Activated CD8-positive, alpha-beta T cell treated with anti-CD3 and anti-CD28 coated beads, Interleukin-2, amount 10 ng/mL, durations not matched to agents 7 days and 5 days (primary cell): ENCODE measurements at places on chromosomes 13 and 19.
A peak's percentile ranks its signal among the peaks of the same experiment; 100 is the strongest.

DNA sequence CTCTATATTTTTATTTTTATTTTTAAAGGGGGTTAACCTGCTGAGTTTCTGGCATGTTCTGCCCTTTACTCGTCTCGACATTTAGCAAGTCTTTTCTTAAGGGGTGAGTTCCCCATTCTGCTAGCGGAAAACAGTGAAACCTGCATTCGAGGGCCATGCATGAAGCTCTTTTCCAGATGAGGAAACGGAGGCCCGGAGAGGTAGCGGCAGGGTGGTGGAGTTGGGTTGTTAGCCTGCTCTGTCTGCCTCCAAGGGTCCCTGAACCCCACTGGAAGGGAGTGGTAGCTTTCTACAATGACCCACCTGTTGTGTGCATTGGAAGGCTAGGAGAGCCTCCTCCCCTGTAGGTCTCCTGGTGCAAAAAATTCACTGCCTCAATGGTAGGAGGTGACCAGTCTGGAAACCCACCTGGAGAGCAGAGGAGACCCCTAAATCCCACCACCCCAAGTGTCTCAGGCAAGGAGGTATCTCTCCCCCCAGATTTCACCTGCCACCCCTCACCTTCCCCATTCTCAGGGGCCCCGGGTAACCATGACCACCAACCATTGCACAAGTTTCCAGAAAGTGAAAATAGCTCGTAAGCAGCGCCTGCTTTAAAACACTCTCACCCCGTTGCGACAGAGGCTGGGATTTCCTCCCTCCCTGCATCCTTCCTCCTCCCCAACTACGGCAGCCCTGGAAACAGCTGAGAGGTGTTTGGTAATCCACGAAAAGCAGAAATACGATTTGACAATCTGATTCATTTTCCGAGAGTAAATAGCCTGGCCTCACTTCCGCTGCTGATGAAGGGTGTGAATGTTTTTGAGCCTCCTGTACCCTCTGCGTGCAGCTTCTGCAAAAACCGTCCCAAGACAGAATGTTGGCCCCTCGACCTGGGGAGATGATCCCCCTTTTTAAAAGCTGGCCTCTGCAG, 3.5 kb downstream of the KLF2 start:
- peak; percentile 64 for DNase-seq

DNA sequence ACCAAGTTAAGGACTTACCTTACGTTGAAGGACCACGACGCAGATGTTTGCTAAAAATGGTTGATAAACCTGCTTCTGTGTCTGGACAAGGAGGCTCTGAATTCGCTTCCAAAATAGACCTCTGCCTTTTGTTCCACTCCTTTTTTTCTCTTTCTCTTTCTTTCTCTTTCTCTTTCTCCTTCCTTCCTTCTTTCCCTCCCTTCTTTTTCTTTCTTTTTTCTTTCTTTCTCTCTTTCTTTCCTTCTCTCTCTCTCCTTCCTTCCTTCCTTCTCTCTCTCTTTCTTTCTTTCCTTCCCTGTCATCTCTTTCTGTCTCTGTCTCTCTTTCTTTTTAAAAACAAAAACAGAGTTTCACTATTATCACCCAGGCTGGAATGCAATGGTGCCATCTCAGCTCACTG, 290.7 kb downstream of the MYO16 start:
- DNase-seq, result no peak

DNA sequence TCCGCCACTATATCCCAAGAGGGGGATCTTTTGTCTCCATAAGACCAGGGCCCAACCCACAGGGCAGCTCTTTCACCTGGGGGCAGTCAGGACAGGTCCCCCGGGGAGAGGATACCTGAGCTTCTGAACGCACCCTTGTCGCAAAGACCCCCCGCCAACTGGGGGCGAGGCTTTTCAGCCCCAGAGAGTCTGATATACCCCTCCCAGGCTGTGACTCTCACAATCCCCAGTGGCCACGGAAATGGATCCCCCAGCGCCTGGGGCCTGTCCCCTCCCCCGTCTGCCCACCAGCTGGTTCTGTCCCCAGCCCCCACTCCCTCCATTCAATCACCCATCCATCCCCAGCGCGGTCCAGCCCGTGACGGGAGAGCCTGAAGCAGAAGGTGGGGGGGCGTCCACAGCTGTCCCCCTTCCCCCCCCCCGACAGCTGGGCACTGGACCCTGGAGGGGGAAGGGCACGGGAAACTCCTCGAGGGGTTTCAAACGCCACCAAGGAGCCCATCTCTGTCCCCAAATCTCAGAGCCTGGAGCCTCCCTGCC, 823 bp downstream of the DOCK6 start:
- no peak for DNase-seq

GRCh38 chr19:31519908-31520307, 170.7 kb upstream of the TSHZ3 start:
- DNase-seq, result no peak

GRCh38 chr19:46480415-46480814, 9.1 kb upstream of the PNMA8A start:
- DNase-seq, result no peak

DNA sequence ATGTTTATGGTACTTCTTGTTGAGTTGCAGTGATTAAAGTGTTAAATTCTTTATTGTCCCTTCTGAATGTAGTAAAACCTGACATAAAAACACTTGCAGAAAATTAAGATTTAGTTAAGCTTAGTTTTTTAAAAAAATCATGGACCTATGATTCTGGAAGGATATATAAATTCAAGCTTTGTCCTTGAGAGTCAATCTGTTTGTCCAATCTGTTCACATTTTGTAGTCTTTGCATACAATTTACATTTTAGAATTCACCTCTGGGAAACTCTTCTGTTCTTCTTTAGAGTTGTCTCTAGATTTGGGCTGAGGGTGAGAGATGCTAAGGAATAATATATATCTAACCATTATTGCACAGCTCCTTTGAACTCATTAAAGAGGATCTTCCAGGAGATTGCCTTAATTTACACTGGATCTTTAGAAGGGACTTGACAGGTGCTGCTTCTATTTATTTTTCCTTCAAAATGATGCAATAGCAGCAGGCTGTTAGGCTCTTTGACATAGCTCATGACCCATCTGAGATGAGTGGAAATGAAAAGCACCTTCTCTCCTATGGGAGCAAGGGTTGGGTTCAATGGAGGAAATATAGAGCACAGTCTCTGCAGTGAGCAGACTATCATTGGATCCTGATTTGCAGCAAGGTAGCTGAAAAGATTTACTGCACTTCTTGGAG, 433.9 kb downstream of the GPC6 start:
- no peak for DNase-seq

GRCh38 chr19:29450306-29450705, 75.5 kb upstream of the VSTM2B start:
- no peak for DNase-seq

DNA sequence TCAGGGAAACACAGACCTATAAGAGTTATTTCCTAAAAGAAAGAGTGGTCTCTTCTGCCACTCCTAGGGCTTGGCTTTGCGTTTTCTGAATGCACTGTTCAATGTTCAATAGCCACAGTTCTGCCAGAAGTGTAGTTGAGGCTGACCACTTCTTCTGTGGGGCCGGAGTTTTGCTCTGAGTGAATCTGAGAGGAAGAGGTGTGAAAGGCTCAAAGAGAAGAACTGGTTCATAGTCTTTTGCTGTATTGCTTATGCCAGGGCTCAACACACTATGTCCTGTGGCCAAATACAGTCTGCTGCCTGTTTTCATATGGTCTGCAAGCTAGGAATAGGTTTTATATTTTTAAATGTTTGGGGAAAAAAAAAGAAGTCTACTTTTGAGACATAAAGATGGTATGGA, 128.2 kb downstream of the STOML3 start:
- DNase-seq, result no peak

GRCh38 chr13:22372261-22372660, 701.4 kb downstream of the FGF9 start:
- no peak for DNase-seq

GRCh38 chr13:51287758-51288157, 51.7 kb upstream of the SERPINE3 start:
- DNase-seq, result no peak

DNA sequence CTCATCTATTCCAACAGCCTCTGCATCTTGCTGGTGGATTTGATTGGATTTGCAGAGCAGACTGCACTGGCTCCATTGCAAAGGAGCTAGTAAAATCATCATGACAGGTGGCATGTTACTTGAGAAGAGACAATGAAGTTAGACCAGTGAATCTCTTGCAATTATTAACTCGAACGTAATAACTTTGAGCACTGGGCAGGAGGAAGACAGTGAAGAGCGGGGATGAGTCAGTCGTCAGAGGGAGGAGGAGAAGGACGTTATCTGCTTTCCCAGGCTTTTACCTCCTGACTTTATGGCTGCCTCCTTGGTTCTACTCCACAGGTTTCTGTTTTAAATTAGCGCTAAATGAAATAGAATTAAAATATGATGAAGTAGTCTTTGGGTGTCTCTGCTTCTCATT, 257.8 kb upstream of the IPO5 start:
- no peak for DNase-seq

DNA sequence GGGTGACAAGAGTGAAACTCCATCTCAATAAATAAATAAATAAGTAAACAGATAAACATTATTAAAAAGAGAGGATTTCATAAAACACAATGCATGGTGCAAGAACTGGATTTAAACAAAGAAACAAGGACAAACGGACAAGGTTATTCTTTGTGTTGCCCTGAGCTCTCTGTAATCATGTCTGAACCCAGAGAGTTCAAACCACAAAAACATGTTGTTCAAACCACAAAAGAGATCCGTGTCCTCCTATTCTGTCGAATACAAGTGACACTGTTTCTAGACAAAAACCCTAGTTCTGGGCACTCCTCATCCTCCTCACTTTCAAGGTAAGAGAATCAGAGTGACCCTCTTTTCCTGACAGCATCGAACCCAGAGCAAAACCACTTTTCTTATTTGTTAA, 4.6 kb upstream of the TPRX2 start:
- no peak for DNase-seq

DNA sequence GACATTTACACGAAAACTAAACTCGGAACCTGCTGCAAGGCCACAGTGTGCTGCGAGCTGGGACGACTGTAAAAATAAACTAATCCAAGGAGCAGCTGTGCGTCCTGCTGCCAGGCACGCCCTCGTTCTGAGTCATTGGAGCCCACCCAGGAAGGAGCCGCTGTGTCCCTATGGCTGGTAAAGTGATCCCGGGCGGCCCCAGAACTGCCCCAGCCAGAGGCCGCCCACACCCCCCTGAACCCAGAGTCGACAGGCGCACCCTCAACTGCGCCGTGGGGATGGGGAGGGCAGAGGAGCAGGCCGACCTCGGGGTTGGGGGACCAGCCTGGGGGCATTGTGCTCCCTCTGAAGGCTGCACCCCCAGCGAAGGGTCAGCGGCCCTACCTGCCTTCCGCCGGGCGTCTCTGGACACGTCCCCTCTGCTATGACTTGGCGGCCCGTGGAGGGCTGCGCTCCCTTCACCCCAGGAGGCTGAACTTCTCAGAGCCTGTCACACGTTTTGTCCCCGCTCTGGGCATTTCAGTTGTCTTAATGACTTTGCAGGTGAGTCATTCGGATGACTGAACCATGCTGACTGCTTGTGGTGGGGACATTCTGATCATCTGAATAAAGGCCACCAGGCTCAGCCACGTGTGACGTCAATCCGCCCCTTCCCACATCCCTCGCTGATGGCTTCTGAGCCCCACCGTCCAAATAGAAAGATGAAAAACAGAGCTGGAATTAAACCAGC, 42.7 kb downstream of the ADPRHL1 start:
- DNase-seq, result no peak

DNA sequence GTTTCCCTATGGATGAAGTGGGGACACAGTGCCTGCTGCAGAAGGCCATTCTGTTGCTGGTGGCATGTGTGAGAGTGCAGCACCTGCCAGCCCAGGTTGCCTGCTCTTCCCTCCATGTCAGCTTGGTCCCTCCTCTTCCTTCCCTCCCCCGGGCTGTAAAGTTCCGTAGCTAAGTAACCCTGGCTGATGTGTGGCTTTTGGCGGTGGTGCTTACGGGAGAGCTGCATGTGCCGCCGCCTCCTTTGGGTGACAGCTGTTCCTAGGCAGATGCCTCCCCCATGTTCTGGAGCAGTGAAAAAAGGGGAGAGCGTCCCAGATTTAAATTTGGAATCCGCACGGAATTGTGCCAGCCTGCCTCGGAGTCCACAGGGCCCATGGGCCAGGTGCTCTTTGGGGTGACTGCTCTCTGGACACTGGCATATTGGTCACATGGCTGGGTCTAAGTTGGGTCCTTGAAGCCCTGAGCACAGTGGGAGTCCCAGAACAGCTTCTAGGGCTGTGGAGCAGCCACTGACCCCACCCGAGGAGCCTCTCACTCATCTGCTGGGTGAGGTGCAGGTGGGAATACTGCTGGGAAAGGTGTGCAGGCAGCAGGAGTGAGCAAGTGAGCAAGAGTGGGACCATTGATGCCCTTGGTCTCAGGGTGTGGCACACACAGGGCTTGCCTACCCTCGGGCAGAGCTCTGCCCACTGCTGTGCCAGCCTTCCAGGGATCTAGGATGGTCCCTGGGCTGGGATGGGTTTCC, 33.1 kb upstream of the ZNF536 start:
- DNase-seq, result no peak

DNA sequence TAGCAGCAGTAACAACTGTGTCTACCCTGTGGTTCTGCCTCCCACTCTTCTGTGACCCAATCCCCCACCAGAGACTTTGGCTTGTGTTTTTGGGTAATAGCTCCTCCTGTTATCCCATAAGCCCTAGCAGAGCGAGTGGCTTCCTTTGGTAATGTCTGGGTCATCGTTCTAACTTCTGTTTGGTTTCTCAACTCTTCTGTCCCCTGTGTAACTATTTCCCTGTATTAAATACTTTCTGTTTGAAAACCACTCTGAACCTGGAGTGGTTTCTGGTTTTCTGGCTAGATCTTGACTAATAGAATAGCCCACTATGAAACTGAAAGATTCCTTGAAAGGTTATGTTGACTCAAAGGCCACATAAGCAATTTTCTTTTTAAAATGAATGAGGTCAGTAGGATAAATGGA, 350.0 kb downstream of the DCT start:
- DNase-seq, result no peak

DNA sequence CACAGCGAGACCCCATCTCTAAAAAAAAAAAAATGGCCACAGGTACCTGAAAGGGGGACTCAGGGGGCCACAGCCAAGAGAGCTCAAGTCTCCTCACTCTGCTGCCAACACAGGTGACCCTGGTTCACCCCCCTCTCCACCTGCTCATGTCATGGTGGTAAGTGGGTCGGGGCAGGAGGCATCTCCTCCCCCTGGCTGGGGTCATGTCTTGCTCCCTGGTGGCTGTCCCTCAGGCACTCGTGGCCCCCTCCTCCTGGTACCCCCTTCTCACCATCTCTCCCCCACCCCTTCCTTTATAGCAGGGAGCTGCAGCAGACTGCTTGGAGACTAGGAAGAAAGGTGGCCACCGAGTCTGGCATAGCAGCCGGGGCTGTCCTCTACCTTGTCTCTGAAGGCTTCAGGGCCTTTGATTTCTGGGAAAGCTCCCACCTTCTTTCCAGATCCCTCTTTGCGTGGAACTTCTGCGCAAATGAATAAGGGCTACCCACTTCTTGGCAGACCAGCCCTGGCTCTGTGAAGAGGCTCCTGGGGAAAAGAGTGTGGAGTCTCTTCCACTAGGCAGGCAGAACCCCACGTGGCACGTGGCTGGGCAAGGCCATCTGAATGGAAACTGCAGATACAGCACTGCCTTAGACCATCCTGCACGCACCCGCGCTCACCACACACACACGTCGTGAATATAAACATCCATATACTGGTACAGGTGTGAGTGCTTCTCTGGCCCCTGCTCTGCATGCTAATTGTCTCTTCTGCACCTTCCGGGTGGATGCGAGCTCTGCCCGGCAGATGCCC, 20.1 kb upstream of the MIER2 start:
- DNase-seq, result no peak

GRCh38 chr13:44575741-44576350, at the start of gene TSC22D1:
Gene TSC22D1 (minus strand): TSS chr13:44576330. CDS start chr13:44576074, 256 bp downstream.
- DNase-seq, result peak; percentile 72
